ENCODE measurements at places on chromosomes 1 and 21.
A peak's percentile ranks its signal among the peaks of the same experiment; 100 is the strongest.

GRCh38 chr1:232274236-232274855 is 355.6 kb downstream of the SIPA1L2 start:
- DNase-seq, result no peak

GRCh38 chr1:235562589-235562988 is 58.3 kb upstream of the B3GALNT2 start:
- no peak for DNase-seq

DNA sequence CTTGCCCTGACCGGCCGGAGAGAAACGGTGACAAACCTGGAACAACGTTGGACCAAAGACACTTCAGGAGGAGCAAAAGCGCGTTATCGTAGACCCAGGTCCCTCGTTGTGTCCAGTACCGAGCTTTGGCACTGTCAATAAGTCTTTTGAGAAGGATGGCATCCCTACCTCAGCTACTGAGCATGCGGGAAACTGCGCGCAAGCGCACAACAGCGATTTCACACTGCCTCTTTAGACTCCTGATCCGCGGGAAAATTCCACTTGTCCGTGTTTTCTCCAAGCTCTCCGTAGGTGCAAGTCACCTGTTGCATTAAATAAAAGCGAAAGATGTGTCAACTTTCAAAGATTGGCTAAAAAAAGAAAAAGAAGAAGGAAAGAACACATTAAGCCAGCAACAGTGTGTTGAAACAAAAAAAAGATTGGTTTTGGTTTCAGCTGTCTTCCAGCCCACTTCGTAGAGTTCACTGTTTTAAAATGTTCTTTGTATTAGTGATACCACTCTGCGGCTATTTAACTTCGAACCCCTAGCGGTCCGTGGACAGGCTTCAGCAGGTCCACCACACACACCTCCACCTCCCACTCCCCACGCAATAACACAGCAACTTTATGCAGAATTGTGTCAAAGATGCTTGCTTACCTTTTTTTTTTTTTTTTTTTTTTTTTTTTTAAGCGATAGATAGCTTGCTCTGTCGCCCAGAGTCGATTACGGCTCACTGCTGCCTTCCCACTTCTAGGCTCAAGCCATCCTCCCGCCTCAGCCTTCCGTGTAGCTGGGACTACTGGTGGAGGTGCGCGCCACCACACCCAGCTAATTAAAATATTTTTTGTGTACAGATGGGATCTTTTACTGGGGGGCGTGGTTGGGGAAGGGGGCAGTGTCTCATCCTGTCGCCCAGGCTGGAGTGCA is at the start of gene BPNT1:
Gene BPNT1 (minus strand): TSS at position 139 of the 907 bp plus-strand sequence. CDS start 9,942 bp downstream, outside the sequence.
- DNase-seq, result peak; percentile 95

GRCh38 chr1:200379432-200379757 is 30.4 kb downstream of the ZNF281 start:
- DNase-seq, result no peak

DNA sequence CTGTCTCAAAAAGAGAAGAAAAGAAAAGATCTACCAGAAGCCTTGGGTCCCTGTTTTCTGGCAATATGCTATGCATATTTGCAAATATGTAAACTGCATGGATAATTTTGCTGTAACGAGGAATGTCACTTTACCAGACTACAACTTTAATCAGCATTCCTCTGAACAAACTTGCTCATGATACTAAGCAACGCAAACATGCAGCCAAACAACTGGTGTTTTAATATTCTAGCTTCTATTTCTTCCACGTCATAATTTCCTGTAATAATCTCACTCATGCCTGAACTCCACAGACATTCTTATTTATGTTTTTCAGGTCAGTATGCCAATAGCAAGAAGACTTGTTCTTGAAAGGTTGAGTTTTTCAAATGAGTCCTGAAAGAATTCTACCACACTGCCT is 114.1 kb downstream of the SIM2 start:
- no peak for DNase-seq

DNA sequence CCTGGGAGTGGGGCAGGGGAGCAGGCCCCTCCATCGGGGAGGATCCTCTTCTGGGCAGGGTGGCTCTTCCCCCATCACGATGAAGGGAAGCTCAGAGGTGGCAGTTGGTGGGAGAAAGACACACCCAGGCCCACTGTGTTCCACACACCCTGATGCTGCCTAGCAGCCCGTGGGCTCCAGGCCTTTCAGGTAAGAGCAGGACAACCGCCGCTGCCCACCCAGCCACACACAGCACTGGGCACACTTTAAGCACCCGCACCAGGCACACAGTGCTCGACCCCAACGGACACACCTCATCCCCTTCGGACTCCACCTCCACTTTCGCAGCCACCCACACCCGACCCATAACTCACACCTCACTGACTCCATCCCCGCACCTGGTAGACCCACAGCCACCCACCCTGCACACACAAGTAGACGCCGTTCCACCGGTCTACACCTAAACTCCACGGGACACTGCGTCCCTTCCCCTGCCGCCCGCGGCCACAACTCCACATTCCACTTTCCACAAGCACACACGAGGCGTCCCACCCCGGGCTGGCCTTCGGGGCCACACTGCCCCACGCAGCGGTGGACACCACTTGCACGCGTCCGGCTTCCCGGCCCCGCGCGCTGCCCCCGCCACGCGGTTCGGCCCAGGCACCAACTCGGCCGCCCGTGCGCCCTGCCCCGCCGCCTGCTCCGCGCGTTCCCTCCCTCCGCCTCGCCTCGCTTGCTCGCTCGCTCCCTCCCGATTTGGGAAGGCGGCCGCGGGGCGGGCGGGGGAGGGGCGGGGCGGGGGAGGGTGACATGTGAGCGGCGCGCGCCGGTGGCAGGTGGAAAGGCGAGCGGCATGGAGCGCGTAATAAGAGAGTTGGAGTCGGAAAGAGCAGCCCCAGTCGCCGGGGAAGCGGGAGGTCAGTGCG is at the start of gene KCNQ4:
Gene KCNQ4 (plus strand): TSS at position 787 of the 905 bp plus-strand sequence. CDS start 307 bp downstream, outside the sequence.
- DNase-seq, result no peak

DNA sequence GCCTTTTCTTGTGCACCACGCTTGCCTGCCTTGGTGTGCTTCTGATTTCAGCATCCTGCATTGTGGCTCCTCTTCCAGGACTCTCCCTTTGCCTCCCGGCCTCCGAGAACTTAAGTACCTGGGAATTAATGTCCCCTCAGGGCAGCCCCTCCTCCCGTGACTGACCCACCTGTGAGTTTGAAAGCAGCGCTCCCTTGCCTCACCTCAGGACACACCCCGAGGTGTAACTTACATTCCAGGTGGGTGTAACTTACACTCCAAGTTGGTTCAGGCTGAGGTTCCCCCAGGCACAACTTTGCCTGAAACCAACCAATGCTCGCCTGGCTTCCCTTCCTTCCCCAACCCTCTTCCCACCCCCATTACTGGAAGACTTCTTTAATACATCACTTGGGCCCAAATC is 161.4 kb downstream of the KAZN start:
- no peak for DNase-seq

Measured in activated T-cell treated with anti-CD3 and anti-CD28 coated beads for 48 hours (primary cell).